ENCODE measurements at places on chromosomes 6 and 20.

GRCh38 chr20:57439432-57439831, 48.2 kb downstream of the RBM38 start:
- DNase-seq, result peak; percentile 61

DNA sequence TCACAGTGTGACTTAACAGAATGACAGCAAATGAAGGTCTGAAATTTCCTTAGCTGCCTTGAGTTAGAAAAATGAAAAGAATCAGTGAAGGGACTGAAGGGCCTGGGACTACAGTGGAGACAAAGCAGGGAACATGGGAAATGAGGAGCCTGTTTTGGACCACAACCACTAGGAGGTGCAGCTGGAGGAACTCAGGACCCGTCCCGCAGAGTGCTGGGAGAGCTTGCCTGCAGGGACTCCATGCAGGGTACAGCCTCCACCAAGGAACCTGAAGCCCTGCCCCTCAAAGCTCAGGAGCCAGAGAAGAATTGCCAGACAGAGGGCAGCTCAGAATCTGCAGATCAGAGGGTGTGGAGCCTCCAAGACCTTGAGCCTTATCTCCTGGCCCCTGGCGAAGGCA, 50.7 kb downstream of the LRFN2 start:
- DNase-seq, result no peak

- DNase-seq, result no peak
These were observed 30.7 kb downstream of the PARD6B start for GRCh38 chr20:50762045-50762422.

DNA sequence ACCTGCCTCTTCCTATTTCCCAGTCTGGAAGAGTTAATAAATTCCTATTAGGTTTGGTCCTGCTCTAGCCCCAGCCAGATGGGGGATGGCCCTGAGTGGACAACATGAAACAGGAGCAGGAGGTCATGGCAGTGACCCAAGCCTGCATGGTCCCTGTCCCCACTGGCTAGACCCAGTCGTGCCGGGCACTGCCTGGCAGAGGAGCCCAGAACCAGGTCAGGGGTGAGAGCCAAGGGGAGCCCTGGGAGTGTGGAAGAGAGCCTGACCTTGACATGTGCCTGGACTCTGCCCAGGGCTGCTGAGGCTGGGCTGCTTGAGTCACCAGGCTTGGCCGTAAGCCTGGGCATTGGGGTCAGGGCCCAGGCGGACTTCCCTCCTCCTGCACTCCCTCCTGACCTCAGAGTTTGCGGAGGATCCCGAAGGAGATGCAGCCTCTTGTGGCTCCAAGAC, 3.6 kb downstream of the AVP start:
- no peak for DNase-seq

DNA sequence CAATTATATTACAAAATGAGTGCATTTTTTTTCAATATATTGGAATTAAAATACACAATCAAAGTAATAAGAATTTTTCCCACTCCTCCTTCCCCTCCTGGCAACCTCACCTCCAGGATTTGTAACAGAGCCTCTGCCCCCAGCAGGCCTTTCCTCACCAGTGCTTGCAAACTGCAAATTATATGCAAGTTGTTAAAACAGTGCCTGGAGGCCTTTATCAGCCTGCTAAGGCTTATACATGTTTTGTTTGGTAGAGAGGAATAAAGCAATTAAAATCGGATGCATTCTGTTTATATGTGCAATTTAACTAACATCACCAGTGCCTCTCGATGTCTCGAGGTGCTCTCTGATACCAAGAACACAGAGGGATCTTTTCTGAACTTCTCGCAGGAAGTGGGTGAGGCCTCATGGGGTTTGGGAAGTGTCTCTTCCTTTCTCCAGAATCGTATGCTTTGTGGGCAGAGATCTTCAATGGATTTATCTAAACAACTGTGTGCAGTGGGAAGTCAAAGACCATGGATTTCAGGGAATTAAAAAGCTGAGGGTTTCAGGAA, 186.8 kb downstream of the CDH26 start:
- no peak for DNase-seq

- DNase-seq, result no peak
These were observed 46.8 kb downstream of the SNX5 start for GRCh38 chr20:17921774-17922173.

DNA sequence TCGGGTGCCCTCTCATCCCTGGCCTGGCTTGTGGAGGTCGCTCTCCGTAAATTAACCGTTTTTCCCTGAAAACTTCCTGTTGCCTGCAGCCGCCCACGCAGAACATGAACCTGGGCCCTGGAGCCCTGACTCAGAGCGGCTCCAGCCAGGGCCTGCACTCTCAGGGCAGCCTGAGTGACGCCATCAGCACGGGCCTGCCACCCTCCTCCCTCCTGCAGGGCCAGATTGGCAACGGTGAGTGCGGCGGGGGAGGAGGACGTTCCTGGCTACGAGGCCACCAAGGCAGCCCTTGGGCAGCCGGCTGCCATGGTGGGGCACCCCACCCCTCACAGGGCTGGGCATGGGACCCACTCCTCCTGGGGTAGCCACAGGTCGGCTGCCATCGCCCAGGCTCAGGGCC, 17.8 kb downstream of the SS18L1 start:
- DNase-seq, result no peak

GRCh38 chr6:88843040-88843439, 120.4 kb downstream of the RNGTT start:
- DNase-seq, result no peak

GRCh38 chr6:169778646-169779045, 27.2 kb downstream of the ERMARD start:
- no peak for DNase-seq

GRCh38 chr6:148324297-148324985, 18.2 kb upstream of the SASH1 start:
- no peak for DNase-seq

DNA sequence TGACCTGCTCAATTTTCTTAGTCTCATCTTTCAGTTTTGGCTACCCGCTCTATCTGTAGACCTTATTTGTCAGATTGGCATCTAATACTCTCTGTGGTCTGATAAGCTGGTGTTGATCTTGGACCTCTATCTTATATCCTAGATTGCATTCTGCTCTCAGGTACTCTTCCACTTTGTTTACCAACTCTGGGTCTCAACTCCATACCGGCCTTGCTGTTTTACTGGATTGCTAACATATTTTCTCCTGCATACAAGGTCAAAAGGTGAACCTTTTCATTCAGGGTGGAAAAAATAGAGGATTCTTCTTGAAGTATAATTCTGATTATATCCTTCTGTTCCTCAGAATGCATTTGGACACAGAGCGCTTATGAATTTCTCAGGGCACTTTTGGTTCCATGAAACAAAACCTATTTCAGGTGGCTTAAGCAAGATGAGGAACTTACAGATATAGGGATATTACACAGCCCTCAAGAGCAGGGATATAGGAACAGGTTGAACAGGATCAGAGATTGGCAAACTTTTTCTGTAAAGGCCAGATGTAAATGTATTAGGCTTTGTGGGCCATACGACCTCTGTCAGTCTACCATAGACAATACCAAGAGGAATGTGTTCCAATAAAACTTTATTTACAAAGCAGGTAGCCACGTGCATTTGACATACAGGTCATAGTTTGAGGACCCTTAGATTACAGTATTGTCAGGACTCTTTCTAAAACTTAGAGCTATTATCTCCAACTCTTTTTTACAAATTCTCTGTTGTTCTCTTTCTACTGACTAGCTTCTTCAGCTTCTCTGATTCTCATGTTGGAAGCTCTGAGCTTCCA, 2.5 kb upstream of the SH3BGRL2 start:
- DNase-seq, result no peak

- no peak for DNase-seq
These were observed 46.0 kb upstream of the TAGAP start for GRCh38 chr6:159090530-159091480.

DNA sequence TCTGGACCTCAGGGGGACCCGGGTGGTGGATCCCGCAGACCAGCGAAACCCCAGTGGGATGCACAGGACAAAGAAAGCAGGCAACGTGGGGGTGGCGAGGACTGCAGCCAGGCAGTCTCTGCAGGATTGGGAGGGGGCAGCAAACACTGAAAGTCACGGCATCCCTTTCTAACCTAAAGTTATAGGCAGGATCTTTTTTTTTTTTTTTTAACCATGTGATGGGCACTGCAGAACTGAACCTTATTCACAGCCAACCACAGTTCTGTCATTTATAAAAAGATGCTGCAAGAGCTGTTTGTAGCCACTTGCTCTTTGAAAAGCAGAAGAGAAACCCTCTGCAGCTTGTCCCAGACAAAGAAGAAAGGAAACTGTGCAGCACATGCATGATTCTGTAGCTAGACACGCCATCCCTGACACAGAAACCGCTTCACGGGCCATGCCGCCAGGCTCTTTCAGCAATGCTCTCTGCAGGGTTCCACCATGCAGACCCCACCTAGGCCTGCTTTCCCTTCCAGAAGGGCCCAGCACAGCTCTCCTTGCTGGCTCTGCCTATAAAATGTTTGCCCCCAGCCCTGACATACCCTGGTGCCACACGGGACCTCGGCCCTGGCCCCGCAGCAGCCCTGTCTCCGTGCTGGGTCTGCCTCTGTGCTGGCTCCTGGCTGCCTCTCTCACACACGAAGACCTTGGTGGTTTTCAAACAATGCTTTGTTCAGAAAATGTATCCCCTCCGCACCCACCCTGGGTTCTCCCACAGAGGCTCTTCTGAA, 70.8 kb downstream of the PYGB start:
- peak; percentile 56 for DNase-seq

- DNase-seq, result no peak
These were observed 30.2 kb upstream of the FRMD1 start for GRCh38 chr6:168109171-168109570.

GRCh38 chr6:125670568-125670967, 78.9 kb upstream of the HEY2 start:
- peak; percentile 20 for DNase-seq

- DNase-seq, result no peak
These were observed 13.4 kb downstream of the IYD start for GRCh38 chr6:150382171-150382570.

DNA sequence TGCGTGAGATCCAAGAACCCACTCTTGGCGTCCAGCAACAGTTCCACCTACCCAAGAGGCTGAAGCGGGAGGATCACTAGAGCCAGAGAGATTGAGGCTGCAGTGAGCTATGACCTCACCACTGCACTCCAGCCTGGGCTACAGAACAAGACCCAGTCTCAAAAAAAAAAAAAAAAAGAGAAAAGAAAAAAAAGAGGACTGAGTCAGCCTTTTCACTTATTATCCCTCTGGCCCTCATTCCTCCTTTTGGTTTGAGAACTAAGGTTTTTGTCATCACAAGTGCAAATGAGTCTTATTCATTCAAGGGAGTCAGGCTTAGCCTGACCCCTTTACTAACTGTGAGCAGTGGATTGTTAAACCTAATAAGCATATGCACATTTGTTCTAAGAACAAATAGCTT, 37.9 kb upstream of the JARID2 start:
- DNase-seq, result no peak

DNA sequence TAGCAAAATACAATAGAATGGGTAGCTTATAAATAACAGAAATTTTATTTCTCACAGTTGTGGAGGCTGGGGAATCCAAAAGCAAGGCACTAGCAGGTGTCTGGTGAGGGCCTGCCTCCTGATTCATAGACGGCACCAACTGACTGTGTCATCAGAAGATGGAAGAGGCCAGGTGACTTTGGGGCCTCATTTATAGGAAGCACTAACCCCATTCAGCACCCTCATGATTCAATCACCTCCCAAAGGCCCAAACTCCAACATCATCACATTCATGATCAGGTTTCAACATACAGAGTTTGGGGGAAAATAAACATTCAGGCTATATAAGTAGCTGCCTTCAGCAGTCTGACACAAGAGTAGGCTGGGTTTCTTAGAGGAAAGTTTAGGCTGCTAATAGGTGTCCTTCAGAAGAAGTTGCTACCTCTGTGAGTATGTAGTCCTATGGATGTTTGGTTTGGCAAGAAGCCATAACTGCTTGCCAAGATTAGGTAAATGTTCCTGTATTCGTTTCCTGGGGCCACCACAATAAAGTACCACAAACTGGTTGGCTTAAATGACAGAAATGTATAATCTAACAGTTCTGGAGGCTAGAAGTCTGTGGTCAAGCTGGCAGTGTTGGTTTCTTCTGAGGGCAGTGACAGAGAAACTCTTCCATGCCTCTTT, 48.8 kb downstream of the NT5E start:
- DNase-seq, result no peak

DNA sequence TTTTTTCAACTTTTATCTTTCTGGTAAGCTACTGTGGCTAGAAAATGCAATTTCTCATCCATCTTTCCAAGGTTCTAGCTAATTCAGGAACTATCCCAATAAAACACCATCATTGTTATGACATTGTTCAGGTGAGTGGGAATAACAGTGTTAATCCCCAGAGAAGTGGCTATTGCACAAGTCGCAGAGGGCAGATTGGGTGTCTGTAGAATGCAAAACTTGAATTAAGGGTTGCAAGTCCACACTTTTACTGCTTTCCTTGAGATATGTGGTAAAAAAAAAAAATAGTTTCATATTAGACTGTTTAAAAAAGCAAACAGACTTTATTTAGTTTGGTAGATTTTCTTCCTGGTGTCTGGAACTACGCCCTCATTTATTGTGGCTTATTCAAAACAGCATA, 41.1 kb upstream of the PRDM1 start:
- no peak for DNase-seq

GRCh38 chr6:31128093-31128676, 7.9 kb upstream of the CDSN start:
- peak; percentile 20 for DNase-seq

DNA sequence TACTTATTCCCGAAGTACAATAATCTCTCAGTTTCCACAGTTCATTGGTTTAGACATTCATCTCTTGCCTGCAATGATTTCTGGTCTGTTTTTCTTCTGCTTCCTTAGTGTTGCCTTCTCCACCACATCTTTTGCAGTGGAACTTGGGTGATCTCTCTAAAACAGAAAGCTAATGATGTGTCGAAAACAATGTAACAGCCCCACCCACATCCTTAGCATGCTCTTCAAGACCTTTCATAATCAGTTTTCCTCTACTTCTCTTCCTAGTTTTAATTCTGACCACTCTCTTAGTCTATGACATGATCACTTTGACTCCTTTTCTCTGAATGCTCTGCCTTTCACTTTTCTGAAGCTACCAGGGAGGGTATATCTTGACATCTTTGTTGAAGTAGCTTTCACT, 1007.9 kb upstream of the CITED2 start:
- no peak for DNase-seq

GRCh38 chr6:134217105-134217797, 100.7 kb downstream of the SGK1 start:
- DNase-seq, result no peak

DNA sequence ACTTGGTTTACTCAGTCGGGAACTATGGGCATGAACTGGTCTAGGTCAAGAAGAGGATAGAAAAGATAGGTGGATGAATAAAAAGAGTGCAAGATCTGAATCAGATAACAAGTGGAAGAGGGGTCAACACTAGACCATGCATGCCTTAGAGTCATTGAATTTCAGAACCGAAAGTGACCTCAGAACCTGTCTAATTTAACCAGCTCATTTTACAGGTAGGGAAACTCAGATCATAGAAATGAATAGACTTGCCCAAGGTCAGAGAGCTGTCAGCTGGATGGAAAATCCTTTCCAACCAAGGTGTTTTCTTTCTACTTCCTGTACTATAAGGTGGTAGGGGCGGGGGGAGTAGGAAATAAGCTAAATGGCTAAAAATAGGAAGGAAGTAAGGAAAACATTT, 121.4 kb upstream of the ADGRF1 start:
- DNase-seq, result no peak

Data from midbrain (tissue), 1 donor.